ENCODE measurements at places on chromosomes 4 and X.

GRCh38 chrX:110242371-110242770 is 75.5 kb downstream of the AMMECR1 start:
- no peak for DNase-seq

DNA sequence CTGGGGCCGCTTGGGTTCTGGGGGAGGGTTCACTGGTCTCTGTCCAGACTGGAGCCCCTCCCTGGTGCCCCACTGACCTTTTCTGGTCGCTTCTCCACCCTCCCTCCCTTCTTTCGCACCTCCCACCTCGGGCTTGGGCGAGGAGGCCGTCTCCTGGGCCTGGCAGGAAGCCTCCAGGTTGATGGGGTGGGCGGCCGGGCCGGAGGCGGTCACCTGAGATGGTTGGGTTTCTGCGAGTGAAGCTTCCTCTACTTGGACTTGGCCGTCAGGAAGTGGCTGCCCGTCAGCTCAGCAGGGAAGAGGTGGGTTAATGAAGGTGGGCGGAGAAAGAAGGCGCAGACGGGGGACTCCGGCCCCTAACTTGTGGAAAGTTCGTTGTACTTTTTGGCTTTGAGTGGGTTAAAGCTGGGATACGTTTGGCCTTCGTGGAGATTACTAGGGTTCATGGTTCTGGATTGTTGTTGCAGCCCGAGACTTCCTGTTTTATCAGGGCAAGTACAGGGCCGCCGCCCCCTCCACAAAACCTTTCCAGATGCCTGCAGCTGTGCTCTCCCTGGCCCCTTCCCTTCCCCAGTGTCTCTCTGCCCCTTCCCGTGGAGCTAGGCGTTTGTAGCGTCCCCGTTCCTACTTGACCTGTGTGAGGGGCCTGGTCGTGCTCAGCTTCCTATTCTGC is 1.2 kb downstream of the AKAP17A start:
- no peak for DNase-seq

DNA sequence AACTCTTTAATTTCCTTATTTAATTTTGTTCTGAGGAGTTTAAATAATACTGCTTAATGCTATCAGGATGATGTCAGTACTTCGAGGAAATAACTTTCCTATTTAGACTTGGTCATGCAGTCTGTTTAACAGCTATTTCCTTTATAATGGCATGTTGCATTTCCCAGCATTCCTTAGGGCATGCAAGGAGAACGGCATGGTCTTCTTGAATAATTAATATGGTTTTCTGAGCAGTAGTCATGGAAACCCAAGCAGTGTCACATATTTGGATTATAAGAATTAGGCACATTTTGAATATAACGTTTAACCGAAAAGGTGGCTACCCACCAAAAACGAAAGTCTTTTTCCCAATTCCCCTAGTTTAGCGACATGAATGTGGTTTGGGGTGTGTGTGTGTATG is 76.0 kb downstream of the AFF2 start:
- DNase-seq, result no peak

DNA sequence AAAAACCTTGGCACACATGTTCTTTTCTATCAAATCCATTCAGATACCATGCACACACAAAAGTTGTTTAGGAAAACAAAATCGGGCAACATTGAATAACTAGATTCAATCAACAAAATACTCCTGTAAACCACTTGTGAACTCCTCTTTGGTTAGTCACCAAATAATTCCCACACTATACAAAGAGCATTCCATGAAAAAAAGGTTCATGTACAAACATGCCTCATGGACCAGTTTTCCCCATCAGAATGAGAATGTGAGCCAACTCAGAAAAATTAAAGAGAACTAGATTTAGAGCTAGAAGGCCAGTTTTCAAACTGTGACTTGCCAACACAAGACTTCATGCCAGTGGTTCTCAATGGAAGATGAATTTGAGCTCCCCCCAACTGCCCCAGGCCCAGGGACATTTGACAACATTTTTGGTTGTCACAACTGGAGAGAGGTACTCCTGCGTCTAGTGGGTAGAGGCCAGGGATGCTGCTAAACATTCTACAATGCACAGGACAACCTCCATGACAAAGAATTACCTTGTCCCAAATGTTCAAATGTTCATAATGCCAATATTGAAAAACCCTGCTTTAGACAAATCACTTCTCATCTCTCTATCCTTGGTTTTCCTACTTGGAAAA is 55.4 kb downstream of the GPC3 start:
- DNase-seq, result no peak

DNA sequence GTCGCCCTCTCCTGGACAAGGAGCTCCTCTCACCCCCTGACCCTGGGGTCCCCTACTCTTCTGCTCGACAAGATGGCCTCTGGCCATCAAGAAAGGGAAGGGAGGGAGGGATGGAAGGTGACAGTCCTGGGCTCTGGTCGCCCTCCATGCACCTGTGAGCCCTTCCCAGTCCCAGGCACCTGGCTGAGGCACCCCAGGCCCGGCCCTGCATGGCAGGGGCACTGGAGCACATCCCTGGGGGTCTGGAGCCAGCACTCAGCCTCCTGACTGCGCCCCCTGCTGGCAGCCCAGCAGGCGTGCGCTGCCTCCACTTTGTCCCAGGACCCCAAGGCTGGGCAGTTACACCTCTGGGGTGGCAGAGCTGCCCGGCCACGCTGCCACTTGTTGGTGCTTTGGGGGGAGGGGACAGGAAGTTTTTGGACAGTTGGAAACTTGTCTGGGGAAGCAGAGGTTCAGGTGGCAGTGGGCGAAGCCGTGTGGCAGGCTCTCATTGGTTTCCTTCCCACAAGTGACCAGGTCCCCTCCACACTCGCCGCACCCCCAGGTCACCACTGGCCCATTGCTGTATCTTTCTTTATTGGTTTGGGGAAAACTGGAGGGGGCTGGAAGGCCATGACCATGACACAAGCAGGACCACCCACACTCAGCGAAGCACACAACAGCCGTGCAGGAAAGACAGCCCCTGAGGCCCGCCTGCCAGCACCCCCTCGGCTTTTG is 4.3 kb downstream of the PNCK start:
- no peak for DNase-seq

GRCh38 chr4:155629956-155630355 is 36.7 kb upstream of the GUCY1A1 start:
- no peak for DNase-seq

DNA sequence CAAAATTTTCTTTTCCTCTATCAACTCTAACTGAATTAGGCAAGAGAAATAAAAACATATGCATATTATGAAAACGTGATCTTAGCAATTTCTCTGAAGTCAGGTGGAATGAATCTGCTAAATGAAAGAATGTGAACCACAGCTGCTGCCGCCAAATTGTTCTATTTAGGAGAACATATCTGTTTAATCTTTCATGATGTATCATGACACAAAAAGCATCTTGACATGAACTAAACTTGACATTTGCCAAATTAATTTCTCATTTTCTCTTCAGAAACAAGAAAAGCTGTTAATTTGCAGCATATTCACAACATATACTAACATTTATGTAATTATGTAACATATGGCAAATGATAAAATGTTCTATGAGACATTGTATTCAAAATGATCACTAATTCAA is 1237.9 kb downstream of the TECRL start:
- DNase-seq, result no peak

- no peak for DNase-seq
These were observed 13.7 kb downstream of the IRF2 start for GRCh38 chr4:184460499-184461285.

DNA sequence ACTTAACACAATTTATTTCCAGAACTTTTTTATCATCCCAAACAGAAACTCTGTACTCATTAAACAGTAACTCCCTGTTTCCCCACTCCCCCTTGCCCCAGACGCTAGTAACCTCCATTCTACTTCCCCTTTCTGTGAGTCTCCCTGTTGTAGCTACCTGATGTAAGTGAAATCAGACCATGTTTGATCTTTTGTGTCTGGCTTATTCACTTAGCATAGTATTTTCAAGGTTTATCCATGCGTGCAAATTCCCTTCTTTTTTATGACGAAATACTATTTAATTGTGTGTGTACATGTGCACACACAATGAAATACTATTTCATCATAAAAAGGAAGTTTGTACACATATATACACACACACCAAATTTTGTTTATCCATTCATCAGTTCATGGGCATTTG is 5.2 kb downstream of the PKD2 start:
- DNase-seq, result no peak

DNA sequence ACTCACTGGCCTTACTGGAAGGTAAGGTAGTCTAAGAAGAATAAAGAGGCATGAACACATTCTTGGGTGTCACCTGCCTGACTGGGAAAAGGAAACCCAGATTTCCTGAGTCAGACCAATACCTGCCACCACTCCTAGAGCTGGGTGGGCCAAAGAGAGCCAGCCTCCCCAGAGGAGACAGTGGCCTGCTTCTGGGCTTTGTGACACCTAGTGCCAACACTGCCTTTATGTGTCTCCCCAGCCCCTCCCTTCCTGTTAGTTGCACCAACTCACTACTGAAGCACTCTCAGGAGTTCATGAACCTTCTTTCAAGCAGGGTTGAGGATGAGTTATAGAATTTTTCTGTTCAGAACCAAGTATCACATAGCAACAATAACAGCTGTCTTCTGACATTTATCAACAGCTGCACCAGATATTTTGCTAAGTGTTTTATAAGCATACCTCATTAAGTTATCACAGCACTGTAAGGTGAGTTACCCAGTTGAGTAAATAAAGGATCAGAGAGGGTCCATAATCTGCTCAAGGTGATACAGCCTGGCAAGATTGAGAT is 77.6 kb upstream of the ETNPPL start:
- DNase-seq, result no peak

DNA sequence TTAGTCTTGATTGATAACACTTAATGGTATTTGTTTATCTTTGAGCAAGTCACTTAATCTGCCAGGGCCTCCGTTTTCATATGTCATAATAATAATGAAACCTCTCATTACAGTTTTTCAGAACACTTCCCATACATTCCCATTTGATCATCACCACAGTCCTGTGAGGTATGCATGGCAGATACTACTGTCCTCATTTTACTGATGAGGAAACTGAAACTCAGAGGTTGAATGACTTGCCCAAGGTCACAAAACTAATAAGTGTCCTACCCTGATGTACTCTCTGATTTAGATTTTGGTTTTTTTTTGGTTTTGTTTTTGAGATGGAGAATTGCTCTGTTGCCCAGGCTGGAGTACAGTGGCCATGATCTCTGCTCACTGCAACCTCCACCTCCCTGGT is 25.7 kb downstream of the ZFX start:
- DNase-seq, result no peak

GRCh38 chr4:1523907-1524636 is 117.8 kb upstream of the NKX1-1 start:
- no peak for DNase-seq

DNA sequence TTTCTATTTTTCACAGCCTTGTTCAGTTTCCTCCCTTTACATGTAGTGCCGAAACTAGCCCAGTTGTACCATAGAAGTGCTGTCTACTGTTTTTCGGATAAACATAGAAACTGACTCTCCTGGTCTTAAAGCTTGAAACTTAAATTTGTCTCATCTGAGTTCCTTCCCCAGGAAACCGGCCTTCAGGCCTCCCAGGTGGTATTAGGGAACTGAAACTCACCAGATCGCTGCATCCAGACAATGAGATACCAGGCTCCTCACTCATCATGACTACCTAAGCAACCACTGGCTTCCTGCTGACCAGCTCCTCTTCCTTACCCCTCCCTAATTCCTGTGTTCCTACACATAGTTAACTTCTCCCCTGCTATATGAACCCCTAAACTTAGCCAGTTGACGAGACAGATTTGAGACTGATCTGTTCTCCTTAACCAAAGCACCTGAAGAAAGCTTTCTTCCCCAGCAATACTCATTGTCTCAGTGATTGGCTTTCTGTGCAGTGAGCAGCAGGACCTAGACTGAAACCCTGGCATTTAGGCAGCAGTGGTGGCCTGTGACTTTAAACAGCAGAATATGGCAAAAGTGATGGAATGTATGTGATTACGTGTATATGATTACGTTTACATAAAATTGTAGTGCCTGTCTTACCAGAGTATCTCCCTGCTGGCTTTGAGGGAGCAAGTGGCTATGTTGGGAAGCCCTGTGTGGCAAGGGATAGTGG is 959.1 kb upstream of the LCORL start:
- no peak for DNase-seq

DNA sequence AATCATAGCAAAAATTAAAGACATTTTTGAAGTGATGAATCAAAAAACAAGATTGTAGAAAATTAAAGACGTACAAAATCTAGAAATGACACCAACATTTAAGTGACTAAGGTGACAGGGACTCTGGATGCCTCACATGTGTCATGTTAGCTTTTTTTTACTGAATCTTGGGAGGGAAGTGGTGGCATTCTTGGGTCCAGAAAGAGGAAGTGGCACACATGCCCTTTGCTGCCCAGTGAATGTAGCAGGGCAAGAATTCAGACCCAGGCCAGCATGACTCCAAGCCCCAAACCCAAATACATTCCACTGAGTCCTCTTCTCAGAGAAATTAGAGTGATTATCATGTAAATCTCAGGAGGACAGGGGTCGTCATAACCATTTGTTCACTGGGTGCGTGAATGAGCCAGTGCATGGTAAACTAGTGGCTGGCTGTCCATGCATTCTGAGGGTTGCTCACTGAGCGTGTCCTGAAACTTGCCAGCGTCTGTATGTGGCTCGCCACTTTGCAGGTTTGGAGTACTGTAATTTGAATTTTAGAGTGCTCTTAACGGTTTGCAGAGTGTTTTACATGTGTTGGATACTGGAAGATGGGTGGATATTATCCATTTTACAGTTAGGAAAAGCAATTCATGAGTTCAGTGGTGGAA is 55.4 kb upstream of the TBC1D14 start:
- no peak for DNase-seq

DNA sequence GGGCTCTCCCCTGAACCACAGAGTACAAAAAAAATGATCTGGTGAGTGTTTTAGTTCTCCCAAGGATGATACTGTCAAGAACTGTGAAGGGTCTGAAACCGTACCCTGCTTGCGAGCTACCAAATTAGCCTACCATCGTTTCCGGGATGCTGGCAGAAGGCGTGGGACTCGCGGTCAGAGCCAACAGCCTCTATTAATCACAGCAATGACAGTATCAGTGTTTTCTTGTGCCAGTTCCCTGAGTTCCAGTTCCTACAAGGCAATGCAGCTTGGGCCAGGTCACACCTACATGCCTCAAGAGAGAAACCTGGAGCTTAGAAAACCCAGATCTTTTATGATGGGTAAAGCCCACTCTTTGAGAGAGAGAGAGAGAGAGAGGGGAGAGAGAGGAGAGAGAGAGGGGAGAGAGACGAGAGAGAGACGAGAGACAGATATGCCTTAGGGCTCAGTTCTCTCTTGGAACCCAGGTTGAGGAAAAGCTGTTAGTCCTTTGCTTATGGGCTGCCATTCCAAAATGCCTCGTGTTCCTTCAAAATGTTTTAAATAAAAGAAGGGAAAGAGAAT is 327.8 kb downstream of the ARHGAP10 start:
- no peak for DNase-seq

GRCh38 chr4:150371869-150372268 is 210.1 kb upstream of the MAB21L2 start:
- no peak for DNase-seq

DNA sequence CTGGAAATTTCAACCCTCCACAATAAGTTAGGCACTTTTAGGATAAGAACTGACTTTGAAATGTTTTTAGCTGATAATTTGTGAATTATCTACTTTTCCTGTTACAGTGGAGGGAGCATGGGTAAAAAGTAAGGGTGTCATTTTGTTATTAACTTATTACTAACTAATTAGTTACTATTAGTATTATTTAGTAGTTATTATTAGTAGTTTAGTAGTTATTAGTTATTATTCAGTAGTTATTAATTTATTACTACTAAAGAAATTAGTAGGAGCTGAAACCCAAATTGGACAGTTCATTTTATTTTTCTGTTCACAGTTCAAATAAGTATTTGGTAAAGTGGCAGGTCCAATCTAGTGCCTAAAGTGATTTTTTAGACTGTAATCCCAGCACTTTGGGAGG is 5.4 kb downstream of the ADH1A start:
- no peak for DNase-seq

Data from cerebellar nuclear complex (tissue), 1 donor.